ENCODE measurements at places on chromosomes 1 and 21.

GRCh38 chr1:48030211-48030610 lies 33.0 kb upstream of the TRABD2B start:
- DNase-seq, result no peak

DNA sequence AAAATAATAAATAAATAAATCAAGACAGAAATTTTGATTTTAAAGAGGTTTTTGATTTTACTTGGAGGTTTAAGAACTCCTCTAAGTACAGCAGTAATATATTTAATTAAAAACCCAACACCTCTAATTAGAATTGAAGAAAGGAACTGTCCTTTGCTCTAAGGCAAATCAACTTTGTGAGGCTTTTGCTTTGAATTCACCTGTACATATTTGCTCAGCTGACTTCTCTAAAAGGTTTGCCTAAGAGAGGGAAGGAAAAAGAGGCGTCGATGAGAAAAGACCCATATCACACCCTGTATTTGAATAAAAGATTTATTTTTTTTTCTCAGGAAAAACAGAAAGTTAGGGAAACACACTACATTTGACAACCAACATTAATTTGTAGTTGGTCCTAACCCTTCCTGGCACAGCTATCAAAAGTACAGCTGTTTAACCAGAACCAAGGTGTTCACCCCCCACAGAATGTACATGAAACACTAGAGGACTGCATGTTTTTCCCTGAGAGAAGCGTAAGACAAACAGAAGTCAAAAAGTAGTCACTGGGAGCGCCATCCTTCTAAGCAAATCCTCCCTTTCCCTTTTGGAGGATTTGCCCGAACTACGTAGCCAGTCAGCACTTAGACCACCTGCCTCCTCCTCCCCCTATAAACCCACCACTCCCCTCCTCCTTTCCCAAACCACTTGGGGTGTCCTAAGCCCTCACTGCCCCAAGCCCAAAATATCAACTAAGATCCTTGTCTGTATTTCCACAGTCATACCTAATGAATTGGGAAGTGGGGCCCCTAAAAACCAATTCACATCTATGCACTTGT lies 4.9 kb downstream of the MCL1 start:
- no peak for DNase-seq

DNA sequence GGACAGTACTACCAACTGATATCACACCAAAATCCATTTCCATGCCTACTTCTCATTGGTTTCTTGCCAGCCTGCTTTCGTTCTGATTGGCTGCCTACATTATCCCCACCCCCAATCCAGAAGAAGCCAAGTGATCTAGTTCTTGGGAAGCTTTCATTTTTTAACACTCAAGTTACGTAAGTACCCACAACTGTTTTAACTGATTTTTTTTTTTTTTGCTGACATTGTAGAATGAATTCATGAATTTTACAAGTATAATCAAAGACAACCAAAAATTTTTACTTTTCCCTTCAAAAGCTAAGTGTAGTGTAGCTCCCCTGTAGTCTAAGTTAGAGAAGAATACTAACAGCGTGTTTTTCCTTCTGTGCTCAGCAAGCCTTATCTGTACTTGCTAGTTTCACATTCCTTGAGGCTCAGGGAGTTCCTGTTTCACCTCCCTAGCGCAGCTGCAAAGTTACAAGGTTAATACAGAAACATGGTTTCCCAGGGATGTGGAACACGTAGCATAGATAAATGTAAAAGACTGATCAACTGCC lies at the start of gene SLC9C2:
TSS of gene SLC9C2 (minus strand) at position 17 of the 536 bp plus-strand sequence. CDS start 1,296 bp downstream, outside the sequence.
- DNase-seq, result no peak

- DNase-seq, result peak; percentile 86
Measured at GRCh38 chr1:219659684-219660083, 46.8 kb upstream of the ZC3H11B start.

DNA sequence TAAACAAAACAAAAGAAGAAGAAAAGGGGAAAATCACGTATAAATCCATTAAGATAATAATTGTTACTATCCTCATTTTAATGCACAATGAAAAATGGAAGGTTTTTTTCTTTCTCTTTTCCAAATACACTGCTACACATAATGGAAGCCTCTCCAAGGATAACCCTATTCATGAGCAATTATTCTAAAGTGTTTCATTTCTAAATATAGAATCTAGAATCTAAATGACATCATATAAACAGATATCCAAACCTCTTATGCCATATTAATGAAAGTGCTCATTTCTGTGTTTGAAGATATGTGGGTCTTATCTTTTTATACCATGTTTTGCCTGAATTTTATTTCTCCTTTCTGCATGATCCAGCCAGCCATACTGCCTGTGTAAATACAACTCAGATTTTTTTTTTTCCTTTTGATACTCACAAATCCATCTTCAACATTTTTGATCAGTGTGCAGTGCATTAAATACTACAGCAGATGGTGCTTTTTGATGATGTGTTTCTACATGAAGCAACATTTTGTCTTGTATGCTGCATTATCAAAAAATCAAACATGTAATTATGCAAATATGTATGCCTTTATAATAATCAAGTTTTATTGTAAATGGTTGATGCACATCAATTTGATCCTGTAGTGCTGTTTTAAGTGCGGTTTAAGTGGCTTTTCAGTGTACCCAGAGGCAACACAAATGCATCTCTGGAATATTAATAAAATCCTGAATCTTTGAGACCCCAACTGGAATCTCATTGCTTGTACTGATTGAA lies 625.6 kb upstream of the PTBP2 start:
- DNase-seq, result no peak

- DNase-seq, result no peak
Measured at GRCh38 chr1:23979387-23979880, 693 bp downstream of the SRSF10 start.

- no peak for DNase-seq
Measured at GRCh38 chr1:22245726-22246125, 102.8 kb upstream of the WNT4 start.

DNA sequence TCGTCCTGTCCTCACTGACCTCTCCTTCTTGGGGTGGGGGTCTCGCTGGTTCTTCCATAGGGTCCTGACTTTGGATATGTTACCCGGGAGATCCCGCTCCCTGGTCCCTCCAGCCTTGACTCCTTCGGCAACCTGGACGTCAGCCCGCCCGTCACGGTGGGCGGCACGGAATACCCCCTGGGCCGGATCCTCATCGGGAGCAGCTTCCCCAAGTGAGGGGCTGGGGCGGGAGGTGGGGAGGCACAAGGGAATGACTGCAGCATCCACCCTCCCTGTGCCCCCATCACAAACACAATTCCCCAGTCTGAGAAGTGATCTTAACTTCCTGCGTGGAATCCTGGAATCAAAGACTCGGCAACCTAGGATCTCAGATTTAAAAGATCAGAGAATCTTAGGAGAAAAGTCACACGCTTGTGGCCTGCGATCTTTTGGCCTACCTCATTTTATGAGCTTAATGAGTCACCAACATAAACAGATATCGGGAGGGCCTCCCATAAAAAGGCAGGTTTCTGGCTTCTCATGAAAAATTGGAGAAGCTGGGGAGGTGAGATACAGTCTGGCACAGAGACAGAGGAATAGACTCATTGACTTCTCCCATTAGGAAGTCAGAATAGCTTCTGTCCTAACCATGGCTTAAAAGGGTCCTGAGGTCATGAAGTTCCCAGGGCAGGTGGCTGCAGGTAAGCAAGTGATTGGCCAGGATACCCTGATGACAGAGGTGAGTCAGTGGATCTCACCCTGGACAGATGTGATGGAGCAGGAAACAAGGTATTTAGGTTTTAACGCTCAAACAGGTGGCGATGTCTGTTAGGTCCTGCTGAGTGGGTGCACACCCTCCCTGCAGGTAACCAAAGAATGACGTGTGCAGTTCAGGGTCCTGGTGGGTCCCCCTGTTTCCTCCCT lies 15.9 kb upstream of the PADI3 start:
- no peak for DNase-seq

- no peak for DNase-seq
Measured at GRCh38 chr1:175635092-175635491, 108.3 kb downstream of the TNR start.

DNA sequence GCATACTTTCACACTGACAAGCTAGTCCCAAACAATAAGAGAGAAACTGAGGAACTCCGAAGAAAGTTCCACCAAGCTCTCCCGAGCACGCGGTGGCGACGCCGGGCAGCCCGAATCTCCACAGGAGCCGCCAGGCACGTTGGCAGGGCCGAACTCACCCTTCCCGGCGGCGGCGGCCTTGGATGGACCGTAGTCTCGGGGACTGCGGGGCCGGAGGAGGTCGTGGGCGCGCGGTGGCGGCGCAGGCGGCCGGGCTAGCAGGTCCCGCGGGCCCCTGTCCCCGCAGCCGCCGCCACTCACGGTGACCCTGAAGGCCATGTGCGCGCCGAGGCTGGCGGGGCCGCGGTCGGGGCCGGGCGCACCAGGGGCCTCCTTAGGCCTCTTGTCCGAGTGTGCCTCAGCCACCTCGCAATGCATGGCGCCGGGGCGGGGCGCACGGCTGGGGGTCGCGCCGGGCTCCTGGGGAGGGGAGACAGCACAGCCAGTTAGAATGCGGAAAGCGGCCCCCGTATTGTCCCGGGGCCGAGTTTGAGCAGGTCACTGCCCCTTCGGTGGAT lies 1.2 kb downstream of the GLIS1 start:
- DNase-seq, result no peak

DNA sequence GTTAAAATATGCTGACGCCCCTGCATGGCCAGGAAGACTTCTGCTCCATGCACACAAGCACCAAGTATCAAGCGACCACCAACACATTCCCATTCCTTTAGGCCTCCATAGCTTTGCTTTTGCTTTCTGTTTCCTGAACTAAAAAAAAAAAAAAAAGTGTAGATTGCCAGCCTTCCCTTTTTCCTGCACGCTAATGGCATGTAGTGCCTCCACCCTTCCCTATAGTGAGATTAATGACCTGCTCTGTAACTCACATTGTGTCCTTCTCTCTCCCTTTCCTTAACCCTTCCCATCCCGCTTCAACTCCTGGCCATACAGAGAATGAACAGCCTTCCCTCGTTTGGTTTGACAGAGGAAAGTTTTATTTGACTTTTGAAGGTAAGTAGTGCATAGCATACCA lies 57.1 kb upstream of the DYNLT5 start:
- no peak for DNase-seq

GRCh38 chr1:180241716-180242544 lies 11.9 kb downstream of the LHX4 start:
- DNase-seq, result no peak

DNA sequence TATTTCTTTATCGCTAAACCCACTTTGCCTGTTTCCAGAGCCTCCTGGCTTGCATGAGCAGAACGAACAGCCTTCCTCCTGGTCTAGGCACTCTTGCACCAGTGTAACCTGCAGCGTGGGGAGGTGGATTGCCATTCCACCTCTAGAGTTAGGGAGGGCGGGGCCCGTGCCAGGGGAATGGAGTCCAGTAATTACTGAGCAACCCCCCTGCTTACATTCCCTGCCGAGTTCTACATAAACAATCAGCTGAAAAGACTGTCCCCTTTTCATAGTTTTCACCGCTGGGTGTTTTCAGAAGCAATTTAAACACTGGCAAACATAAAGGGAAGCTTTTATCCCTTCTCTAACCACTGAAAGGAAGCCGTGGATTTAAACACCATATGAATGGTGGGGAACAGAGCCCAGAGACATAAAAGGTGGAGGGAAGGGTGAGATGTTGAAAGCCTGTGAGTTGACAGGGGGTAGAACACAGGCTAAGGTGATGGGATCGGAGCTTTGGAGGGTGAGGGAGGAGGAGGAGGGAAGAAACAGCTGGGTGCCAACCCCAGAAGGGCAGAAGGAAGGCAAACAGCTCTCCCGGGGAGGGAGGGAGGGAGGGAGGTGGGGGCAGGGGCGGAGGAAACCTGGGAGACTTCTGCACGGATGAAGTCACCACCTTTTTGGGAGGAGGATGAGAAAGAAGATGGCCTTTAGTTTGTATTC lies 68.0 kb upstream of the WDR26 start:
- peak; percentile 32 for DNase-seq

DNA sequence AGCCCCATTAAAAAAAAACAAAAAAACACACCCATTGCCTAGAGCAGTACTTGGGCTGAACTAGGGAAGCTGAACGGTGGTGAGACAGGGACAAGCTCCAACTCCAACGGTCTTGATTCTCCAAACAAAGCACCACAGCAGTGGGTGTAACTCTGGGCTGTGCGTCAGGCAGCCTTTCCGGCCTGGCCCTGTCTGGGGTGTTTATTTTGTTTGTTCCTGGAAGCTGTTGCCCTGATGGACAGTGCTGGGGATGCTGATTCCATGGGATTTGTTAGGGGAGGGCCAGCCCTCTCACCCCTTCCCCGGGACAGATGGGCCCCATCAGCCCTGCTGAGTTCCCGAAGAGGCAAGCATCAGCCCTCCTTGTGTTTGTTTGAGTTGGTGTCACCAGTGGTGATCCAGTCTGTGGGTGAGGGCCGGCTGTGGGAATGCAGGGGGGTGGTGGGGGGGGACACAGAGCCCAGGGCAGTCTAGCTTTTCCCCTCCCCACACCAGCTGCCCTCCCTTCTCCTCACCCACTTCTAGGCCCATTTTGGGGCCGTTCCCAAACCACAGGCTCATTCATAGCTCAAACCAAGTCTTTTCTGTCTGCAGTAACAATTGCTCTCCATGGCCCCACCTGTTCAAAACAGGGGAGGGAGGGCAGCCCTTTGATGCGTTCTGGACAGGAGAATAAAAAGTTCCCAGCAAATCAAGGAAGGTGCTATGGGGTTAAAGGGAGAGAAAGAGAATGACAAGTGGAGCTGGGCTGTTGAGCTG lies 4.5 kb downstream of the WNT2B start:
- no peak for DNase-seq

DNA sequence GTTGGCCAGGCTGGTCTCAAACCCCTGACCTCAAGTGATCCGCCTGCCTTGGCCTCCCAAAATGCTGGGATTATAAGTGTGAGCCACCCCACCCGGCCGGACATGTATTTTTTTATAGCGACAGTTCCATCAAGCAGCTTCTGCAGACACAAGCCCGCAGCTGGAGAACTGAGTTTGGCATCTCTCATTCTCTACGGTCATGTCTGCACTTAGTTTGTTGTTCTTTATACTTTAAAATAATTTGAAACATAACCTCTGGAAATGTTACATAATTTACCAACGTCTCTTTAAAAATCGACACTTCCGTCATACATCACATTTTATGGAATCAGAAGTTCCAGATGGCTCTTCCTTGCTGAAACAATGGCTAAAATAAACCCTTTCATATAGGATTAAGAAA lies 183.6 kb downstream of the DYRK1A start:
- no peak for DNase-seq

DNA sequence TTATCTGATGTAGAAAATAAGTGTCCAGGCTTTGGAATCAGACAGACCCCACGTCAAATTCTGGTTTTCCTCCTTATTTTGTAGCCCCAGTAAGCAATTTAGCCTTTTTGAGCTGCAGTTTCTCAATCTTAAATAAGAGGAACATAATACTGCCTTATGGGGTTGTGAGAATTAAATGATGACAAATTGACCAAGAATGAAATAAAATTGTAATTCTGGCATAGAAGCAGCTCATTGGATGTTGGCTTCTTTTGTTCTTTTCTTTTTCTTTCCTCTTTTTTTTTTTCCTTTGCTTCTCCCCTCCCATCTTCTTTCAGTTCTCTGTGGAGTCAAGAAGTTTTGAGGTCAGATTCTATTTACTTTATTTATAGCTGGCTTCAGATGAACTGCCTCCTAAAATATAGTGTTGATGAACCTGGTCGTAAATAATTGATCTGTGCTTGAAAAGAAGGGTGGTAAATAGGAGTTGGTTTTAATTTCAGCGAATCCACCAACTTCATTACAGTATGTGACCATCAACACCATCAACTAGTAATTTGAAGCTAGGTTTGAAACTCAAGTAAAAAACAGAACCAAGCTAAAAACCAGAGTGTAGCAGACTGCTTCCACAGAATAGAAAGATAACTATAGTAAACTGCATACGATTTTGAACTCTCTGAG lies 81.1 kb downstream of the CACHD1 start:
- no peak for DNase-seq

- no peak for DNase-seq
Measured at GRCh38 chr1:25808481-25809244, 8.7 kb downstream of the SELENON start.

All from NCI-H524 treated with DMSO at 0.1 percent for 48 hours (cell line).